ENCODE measurements at places on chromosomes 1 and 21. TPM values are rescaled to one million over a fixed set of nuclear protein-coding genes. Genes with fewer than 3 reads are reported as not detected.
A peak's percentile ranks its signal among the peaks of the same experiment; 100 is the strongest.

Gene GNAT2
- total RNA-seq = not detected

Gene C2CD2
- 4.3 TPM for total RNA-seq

Gene CXADR
- total RNA-seq = 37.9 TPM

Gene RNF223
- not detected for total RNA-seq

Gene OR2T2
- total RNA-seq = not detected

Gene XKR8
- 4.2 TPM for total RNA-seq

Gene TTC22
- total RNA-seq = not detected

Gene SHISA4
- 215 TPM for total RNA-seq

Gene S100A10
- total RNA-seq = 403 TPM

Gene KANK4
- 0.47 TPM for total RNA-seq

Gene GPR153
- total RNA-seq = 5.5 TPM

Gene RAVER2
- total RNA-seq = 24.3 TPM

DNA sequence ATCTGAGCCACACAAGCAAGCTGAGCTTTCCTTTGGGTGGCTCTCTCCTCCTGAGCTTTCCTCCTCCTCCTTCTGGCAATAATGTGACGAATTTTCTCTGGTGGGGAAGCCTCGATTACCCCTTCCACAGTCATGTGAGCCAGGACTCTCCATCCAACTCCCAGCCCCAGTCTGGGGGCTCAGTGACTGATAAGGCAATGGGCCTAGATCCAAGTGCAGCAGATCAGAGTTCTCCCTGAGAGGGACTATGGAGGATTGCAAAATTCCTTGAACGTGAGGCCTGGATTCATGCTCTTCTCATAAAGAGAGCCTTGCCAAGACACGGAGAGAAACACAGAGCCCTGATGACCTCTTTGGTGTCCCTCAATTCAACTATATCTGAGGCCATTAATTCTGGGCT, 31.3 kb upstream of the TRIM67 start:
- DNase-seq = no peak

DNA sequence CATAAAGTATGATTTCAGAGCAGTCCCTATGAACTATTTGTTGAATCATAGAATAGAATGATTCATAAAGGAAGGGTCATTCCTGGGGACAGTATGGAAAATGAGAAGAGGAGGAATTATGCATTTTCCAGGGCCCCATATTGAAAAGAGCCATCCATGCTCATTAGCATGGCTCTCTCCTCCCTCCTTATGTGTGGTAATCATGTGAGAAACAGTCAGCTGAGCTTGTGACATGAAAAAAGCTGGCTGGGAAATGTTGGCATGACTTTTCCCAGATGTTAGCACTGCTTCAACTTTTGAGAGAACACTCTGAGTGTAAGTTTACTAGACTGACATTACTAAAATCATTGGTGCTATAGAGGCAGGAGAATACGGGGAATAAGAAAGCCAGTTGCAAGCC, 16.1 kb downstream of the TRIM67 start:
- no peak for DNase-seq

GRCh38 chr1:201752333-201752732, 76.6 kb upstream of the IPO9 start:
- no peak for DNase-seq

DNA sequence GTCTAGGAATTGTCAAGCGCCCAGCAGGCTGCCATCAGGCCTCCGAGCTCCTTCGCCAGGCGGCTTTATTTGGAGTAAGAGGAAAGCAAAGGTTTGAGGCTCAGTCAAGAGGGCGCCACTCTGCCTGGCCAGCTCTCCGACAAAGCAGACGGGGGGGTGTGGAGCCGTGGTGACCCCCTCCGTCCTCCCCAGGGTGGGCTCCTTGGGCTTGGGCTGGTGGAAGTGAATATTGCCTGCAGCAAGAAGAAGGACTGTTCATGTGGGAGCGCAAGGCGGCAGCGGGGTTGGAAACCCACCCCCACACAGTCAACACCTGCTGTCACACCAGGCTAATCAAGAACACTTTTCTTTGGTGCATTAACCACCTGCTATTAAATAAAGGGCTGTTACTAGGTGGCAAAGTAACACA, 14.6 kb downstream of the EPHX1 start:
- DNase-seq = no peak

DNA sequence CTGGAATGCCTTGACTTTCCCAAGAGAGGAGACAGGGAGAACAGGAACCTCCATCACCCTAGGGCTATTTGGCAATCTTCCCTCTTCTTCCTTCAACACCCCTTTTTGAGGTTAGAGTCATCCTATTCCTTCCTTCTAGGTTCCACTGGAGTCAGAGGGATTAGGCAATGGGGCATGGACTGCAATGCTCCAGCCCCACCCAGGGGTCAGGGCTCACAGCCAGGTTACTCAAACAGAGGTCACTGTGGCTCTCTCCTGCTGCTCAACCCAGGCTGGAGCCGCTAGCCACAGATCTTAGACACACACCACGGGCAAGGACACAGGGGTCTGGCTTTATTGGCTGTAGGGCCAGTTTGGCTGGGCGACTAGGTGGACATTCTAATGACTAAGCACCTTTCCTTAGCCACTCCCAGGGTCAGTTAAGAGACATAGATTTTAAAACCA, 145.5 kb upstream of the NRIP1 start:
- peak; percentile 14 for DNase-seq

GRCh38 chr1:56931686-56932085, 34.1 kb downstream of the C8B start:
- no peak for DNase-seq

DNA sequence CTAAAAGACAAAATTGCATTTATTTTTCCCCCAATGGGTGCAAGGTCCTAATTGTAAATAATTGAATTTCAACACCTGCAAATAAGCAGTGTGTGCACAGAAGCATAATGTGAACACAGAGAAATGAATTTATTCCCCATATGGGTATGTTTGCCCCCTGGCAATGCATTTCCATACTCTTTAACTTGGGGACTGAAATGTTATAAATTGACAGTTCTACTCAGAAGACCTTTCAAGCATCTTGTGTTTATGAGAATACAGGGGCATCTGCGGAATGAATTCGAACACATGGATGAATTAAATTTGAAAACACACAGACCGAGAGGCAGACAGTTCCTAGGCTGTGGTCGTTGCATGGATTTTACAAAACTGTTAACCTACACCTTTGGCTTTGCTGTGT, 3.5 kb downstream of the PBX1 start:
- no peak for DNase-seq

- no peak for DNase-seq
These were observed 56.3 kb downstream of the TBX15 start for GRCh38 chr1:118931876-118932275.

DNA sequence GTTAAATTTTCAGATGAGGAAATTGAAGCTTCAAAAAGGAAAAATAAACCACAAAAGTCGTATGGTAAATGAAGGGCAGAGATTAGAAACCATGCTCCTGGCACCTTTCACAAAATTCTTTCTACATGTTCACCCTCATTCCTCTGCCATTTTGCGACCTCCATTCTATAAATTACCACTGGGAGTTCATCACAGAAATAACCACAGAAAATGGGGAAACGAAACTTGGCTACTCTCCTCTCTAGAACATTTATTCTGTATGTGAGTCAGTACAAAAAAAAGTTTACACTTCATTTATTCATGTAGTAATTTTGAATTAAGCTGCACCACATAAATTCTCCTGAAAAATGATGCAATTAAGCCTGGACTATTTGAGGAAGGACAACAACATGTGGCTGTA, 320.9 kb upstream of the C1orf87 start:
- DNase-seq = no peak

- no peak for DNase-seq
These were observed 22.1 kb downstream of the SSX2IP start for GRCh38 chr1:84668185-84668584.

- DNase-seq = no peak
These were observed 13.4 kb downstream of the PLA2G5 start for GRCh38 chr1:20083178-20083944.

GRCh38 chr1:79708646-79709265, 702.2 kb upstream of the ADGRL4 start:
- no peak for DNase-seq

DNA sequence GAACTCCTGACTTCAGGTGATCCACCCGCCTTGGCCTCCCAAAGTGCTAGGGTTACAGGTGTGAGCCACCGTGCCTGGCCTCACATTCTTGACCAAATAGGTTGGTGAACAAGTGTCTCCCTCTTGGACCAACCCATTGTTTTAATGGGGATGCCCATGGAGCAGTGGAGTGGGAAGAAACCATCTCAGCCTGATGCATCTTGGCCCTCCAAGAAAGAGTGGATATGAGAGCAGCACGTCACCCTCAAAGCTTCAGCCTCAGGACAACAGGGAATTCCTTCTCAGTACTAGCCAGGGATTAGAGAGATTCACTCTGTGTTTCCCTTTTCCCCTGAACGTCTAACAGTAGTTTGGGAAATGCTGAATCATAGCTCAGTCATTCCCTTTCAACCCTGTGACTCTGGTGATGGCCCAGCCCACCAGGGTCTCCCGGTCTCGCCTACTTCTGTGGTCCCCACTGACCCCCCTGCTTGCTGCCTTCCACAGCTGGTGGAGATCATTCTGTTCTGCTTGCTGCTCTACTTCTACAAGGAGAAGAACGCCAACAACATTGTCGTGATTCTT, 37.4 kb downstream of the NIPAL3 start:
- no peak for DNase-seq

GRCh38 chr1:184158896-184159681, 107.6 kb downstream of the TSEN15 start:
- no peak for DNase-seq

DNA sequence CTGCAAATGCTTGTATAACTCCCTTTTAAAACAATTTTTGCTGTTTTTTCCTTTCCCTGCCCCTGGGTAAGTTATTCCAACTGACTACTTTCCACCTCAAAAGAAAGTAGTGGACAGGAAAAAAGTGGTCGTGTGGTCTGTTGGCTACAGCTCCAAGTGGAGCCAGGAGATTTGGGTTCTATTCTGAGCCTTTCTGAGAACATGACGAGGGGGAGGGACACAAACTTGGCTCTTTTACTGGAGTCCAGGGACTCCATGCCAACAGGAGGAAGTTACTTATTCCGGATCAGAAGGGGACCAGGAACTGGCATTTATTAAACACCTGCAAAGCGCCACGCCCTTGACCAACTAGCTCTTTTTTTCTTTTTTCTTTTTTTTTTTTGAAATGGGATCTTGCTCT, 79.0 kb upstream of the CAPZB start:
- DNase-seq = no peak

GRCh38 chr1:44354268-44354839, 703 bp downstream of the ERI3 start:
- no peak for DNase-seq

DNA sequence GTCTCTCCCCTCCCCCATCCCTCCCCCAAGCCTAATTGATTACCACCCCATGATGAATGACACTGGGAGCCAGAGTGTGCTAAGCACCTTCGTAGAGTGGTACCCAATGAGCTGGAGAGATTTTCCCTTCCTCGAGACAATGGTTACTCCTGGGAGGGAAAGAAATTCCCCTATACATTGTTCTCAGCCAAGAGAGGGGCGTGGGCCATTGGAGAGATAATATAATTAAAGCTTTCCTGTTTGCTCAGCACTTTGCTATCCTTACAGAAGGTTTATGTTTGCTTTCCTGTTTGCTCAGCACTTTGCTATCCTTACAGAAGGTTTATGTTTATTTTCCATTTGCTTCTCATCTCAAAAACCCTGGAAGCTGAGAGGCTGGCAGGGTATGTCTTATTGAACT, 126.1 kb upstream of the KLHDC7A start:
- DNase-seq = no peak

GRCh38 chr21:33950431-33951079, 35.0 kb upstream of the ATP5PO start:
- no peak for DNase-seq

DNA sequence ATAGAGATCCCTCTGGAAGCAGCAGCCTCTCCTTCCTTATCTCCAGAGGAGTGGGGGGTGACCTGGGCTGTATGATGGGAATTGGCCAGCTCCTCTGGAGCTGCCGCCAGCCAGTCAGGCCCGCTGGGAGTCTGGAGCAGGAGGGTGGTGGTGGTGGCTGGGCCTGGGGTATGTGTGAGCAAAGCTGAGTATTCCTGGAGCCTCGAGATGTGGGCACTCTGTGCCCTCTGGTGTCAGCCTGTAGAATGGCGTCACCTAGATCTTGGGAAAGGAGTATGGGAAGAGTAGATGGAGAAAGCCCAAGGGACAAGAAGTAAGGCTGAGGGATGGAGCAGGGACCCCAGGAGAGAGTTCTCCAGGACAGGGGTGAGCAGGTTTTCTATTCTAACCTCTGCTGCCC, 16.0 kb downstream of the VANGL2 start:
- no peak for DNase-seq

DNA sequence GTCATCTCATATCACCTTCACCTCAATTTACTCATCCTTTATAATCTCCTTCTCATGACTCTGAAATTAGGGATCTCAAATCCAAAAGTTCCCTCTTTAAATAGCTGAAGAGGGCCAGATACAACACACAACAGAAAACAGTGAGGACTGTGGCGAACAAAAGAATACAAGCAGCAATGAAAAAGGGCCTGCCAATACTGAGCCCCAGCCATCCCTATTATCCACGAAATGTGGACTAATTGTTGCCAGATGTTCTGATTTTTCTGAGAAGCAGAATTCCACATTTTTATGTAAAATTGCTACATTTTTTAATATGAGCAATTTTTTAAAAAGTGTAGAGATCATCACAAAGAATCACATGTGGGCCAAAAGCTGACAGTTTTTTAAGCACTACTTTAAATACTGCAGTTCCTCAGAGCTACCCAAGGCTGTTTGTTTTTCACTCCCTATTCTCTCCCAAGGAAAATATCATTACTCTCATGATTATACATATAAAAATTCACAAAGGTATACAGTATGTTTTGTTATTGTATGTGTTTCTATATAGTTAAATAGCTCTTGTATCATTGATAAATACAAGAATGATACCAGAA, 90.0 kb downstream of the ASH1L start:
- DNase-seq = no peak

- DNase-seq = peak; percentile 58
These were observed 251.0 kb downstream of the RHOU start for GRCh38 chr1:228986093-228986904.

GRCh38 chr1:12445257-12445656, 172.8 kb downstream of the DHRS3 start:
- no peak for DNase-seq

- DNase-seq = no peak
These were observed 856 bp upstream of the GREM2 start for GRCh38 chr1:240612811-240613210.

- no peak for DNase-seq
These were observed 478.5 kb downstream of the ADGRL2 start for GRCh38 chr1:82279241-82279640.

DNA sequence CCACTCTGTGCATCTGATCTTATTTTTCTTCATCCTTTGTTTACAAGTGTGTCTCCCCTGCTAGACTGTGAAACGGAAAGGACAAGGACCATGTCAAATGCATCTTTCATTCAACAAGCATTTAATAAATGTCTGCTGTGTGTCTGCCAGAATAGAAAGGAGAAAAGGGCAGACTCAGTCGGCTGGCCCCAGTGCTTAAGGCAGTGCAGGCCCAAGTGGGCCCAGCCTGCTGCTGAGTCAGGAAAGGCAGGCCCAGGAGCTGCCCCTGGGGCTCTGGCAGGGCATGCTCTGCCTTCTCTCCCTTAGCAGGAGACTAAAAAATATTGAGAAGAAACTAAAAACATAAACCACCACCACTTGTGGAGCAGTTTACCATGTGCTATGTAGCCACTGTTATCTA, 38.1 kb downstream of the PLEKHA6 start:
- no peak for DNase-seq

GRCh38 chr1:94892604-94893254, 34.2 kb downstream of the CNN3 start:
- DNase-seq = no peak

Data from heart left ventricle (tissue), 16 donors.